ENCODE measurements at places on chromosomes 1 and 21.

GRCh38 chr21:38718481-38718880 is 87.2 kb upstream of the ETS2 start:
- no peak for DNase-seq

DNA sequence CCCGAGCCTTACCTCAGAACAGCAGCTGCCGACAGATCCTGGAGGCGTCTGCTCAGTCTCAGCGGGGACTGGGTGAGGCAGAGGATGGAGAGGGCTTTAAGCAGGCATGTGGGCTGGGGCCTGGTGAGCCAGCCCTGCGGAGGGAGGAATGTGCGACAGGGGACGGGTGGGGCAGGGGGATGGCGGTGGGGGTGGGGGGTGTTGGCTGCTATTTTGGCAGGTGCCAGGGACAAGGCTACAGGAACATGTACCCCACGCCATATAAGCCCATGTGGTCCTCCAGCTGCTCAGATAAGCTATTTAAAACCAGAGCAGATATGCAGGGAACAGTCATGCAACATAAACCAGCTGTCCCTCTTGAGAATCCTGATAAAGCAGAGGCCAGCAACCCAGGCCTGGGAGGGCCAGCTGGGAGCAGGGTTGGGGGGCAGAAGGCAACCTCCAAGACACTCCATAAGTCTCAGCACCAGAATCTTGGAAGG is at the start of gene TNNT2:
TNNT2 (minus strand) TSS at position 70 of the 482 bp plus-strand sequence. CDS start 4,426 bp downstream, outside the sequence.
- DNase-seq: no peak

DNA sequence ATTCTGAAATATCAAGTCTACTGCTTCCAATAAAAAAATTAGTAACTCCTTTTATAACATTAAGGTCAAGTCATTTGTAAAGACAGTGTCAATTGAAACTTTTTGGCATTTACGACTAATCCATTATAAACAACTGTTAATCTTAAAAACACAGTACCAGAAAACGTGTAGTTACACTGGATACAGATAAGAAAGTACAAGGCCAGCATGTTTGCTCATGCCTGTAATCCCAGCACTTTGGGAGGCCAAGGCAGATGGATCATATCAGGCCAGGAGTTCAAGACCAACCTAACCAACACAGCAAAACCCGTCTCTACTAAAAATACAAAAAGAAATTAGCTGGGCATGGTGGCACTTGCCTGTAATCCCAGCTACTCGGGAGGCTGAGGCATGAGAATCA is 29.4 kb downstream of the DENND1B start:
- no peak for DNase-seq

- no peak for DNase-seq
Observed at GRCh38 chr1:222877854-222878253, 63.0 kb downstream of the DISP1 start.

DNA sequence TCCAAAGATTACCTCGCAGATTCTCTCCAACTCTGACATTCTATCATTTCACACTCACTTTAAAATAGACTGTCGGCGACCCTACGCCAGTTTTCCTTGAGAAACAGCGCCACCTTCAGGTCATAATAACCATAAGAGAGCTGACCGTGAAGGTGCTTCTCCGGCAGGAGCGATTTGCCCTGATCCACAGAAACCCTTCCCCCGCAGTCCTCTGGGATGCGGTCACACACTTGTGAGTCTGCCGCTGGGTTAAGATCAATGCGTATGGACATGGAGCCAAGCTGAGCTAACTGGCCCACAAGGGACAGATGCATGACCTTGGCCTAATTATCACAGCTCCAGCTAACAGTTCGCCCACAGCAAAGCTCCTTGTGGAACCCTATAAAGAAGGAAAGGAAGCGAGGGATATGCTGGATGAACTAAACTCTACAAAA is 32.8 kb upstream of the IFNAR2 start:
- peak; percentile 43 for DNase-seq

GRCh38 chr1:214224611-214225354 is 56.2 kb upstream of the SMYD2 start:
- DNase-seq: no peak

DNA sequence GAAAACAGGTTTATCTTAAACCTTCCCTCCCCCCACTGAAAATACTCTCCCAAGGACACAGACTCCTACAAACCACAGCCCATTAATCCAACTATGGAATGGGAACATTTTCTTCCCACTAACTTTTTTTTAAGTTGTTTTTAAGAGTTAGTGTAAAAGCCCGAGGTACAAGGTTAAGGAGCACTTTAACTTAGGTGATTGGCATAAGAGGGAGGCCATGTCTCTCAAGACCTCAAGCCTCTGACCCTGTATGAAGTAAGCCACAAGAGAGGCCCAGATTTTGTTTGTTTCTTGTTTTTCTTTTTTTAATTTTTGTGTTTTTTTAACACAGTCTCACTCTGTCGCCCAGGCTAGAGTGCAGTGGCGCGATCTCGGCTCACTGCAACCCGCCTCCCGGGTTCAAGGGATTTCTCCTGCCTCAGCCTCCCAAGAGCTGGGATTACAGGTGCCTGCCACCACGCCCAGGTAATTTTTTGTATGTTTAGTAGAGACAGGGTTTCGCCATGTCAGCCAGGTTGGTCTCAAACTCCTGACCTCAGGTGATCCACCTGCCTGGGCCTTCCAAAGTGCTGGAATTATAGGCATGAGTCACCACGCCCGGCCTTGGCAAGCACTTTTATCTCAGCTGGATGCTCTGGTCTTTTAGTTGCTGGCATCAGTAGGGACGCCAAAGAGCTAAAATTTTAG is 14.4 kb downstream of the ARMH1 start:
- DNase-seq: no peak

- no peak for DNase-seq
Observed at GRCh38 chr1:2970311-2971071, 50.8 kb upstream of the ACTRT2 start.

DNA sequence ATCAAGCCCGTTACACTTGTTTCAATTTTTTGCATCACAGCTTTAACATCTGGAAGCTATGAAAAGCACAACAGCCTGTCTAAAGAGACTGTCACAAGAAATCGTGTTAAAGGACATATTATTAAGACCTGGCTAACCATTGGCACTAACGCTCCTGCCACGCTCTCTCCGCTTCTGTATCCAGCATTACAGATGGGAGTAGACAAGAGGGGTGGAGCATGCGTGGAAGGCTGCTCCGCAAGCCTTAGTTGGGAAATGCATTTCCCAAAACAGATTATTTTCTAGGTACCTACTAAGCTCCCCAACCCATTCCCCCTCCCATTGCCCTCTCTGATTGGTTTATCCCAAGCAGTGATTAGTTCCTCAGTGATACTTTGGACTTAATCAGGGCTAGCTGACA is 72.4 kb downstream of the NTNG1 start:
- no peak for DNase-seq

GRCh38 chr1:88228114-88228513 is 456.0 kb upstream of the PKN2 start:
- no peak for DNase-seq

DNA sequence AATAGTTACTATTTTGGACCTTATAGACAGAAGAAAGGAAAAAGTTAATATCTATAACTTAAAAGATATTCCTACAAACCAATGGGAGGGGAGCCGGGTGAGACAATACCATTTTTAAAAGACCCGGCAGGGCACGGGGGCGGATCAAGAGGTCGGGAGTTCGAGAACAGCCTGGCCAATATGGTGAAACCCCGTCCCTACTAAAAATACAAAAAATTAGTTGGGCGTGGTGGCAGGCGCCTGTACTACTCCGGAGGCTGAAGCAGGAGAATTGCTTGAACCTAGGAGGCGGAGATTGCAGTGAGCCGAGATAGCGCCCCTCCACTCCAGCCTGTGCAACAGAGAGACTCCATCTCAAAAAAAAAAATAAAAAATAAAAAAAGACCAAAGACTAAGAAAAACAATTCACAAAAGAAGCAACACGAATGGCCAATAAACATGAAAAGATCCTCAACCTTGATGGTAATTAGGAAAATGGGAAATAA is 1.2 kb upstream of the PSMB2 start:
- DNase-seq: no peak

GRCh38 chr1:38050397-38051078 is 3.9 kb upstream of the POU3F1 start:
- no peak for DNase-seq

- no peak for DNase-seq
Observed at GRCh38 chr1:162753998-162754585, 36.4 kb upstream of the HSD17B7 start.

DNA sequence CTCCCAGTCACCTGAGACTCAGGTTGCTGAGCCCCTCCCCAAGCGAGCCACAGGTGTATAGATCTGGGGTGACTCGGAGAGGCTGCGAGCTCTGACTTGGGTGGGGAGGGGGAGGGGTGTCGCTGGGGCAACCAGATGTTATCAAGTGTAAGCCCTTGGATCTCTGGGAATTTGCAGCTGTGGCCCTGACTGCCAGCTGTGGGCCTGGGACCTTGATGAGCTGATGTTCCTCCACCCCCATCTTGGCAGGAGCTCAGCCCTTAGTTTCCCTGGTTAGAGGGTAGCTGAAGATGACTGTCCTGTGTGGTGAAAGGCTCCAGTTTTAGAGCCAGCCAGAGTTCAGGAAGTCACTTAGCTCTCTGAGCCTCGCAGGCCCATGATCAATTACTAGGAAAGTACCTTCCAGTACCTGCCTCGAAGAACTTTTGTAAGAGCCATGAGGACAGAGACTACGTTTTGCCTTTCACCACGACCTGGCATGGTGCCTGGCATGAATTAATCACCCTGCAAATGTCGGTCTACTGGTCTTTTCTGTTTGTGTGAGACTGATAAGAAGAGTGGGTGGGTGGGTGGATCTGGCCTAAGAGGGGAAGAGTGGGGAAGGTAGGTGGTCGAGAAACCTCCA is 55.8 kb downstream of the YARS1 start:
- DNase-seq: no peak

- no peak for DNase-seq
Observed at GRCh38 chr1:29754573-29755375, 518.5 kb downstream of the PTPRU start.

DNA sequence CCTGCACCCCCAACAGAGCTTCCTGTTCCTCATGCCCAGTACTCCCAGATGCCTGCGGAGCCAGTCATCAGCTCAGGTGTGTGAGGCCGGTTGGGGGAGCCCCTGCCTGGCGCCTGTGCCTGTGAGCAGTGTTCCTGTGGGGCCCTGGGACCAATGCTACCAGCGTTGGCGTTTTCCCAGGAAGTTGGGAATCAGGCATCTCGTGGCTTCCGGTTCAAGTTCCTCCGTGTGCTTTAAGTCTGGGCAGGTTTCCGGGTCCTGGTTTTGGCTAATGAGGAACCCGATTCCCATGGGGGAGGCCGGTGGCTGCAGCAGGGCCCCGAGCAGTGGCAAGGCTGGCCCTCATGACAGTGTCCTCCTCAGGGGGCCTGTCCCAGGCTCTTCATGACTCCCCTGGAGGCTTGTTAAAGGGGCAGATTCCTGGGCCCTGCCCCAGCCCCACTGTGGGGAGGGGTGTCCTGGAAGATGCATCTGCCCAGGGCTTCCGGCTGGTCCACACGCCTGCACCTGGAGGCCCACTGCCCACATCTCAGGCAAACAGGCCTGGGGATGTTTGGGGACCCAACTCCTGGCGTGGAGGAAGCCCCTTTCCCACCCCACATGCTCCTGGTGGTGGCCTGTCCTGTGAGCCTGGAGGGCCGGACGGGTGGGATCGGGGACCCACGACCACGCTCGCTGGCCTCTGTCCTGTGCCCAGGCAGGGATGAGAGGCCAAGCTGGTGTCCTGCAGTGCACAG is 26.2 kb downstream of the TP73 start:
- DNase-seq: no peak

DNA sequence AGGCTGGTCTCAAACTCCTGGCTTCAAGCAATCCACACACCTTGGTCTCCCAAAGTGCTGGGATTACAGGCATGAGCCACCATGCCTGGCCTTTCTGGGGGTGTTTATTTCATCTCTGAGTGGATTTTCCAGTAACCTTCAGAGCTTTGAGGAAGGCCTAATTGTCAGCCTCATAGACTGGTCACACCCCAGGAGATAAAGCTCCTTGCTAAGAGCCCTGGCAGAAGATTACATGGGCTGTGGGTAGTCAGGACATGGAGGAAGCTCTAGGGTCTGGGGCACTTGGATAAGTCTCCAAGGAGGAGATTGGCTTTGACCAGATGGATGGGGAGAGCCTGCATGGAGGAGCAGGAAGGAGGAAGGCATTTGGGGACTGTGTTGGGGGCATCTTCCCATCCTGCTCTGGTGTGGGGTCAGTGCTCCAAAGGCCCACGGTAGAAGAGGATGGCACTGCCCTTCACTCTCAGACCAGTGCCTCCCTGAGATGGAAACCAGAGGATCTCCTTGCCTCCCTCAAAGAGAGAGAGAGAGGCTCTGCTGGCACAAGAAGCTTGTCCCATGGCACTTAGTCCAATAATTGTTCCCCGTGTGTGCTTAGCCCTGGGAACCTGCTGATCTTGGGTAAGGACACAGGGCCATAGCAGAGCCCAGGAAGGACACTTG is 14.7 kb upstream of the GSTM4 start:
- no peak for DNase-seq

- DNase-seq: no peak
Observed at GRCh38 chr21:36517366-36518075, 37.6 kb upstream of the CLDN14 start.

DNA sequence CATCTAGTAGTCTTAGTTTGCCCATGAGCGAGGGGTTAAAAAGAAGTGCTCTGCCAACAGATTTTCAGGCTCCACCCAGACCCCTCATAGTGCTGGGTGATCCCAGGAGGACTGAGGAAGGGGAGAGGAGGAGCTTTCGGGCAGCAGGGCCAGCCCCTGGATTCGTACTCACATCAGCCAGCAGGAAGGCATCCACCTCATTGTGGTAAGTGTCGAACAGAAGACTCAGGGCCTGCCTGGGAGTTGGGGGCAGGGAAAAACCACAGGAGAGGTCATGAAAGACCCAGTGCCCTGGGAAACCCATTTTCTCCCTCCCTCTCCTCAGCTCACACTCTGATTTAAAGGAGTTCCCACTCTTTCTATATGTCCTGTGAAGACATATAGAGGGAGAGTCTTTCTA is 34.9 kb downstream of the PIK3C2B start:
- DNase-seq: no peak

- DNase-seq: no peak
Observed at GRCh38 chr1:20402585-20403422, 83.2 kb downstream of the CAMK2N1 start.

DNA sequence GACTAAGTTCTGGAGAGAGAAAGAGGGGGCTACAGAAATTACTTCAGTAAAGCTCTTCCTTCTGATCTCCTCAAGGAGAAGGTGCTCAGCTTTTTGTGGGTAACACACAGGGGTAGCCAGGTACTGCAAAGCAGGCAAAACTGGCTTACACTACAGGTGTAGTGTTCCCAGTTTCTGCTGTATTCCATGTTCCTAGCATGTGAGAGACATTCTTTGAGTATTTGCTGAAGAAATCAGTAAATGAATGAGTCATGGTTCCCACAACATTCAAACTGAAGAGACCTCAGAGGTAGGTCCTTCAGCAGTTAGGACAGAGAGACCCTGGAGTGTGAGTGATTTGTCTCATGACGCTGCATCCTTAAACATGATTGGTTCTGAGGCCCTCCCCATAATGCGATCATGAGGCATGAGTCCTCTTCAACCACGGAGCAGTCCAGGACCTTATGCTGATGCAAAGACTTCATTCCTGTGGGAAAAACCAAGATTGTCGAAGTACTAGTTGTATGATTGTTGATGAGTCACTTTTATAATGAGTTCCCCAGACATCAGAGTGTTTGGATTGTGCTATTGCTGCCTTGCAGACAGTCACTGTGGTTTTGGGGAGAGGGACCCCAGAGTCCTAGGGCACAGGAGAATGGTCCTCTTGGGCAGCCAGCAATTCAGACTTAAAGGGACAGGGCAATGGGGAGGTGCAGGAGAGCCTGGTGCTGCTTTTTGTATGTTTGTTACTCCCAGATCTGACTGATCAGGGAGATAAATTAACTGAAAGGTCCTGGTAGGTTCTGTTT is 2.7 kb upstream of the OR10J4 start:
- no peak for DNase-seq

- DNase-seq: no peak
Observed at GRCh38 chr1:93670141-93670540, 11.5 kb downstream of the BCAR3 start.

GRCh38 chr21:45135868-45136267 is 61.5 kb downstream of the ADARB1 start:
- no peak for DNase-seq
